ENCODE measurements at places on chromosomes 13 and 19.
A peak's percentile ranks its signal among the peaks of the same experiment; 100 is the strongest.

- DNase-seq = no peak
Measured at GRCh38 chr13:104737713-104738112, 1671.5 kb upstream of the SLC10A2 start.

DNA sequence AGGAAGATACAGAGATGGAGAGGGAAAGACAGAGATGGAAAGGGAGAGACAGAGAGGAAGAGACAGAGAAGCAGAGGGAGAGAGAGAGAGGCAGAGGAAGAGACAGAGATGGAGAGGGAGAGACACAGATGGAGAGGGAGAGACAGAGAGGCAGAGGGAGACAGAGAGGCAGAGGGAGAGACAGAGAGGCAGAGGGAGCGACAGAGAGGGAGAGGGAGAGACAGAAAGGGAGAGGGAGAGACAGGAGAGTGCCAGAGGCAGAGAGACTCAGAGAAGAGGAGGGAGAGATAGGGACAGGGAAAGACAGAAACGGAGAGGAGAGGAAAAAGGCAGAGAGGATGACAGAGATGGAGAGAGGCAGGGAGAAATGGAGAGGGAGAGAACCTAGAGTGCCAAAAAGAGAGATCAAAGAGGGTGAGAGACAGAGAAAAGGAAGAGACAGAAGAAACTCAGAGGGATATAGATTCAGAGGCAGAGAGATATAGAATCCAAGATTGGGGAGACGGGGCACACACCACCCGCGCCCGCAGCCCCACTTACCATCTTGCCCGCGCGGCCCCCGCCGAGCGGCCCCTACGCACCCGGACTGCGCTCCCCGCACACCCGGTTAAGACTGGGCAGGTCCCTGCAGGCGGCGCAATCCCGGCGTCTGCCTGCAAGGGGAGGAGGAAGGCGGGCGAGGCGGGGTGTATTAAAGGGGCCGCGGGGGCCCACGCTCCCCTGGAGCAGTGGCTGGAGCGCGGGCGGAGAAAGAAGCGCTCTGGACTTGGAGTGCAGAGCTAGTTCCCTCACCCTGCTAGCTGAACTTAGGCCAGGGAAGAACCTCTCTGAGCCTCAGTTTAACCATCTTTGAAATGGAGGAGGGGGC, 10.7 kb downstream of the TM6SF2 start:
- no peak for DNase-seq

- DNase-seq = peak; percentile 78
Measured at GRCh38 chr13:95191821-95192563, 109.3 kb downstream of the ABCC4 start.

- DNase-seq = no peak
Measured at GRCh38 chr13:99864627-99864990, 107.0 kb downstream of the ZIC5 start.

GRCh38 chr13:93814658-93815057, 588.1 kb downstream of the GPC6 start:
- DNase-seq = no peak

DNA sequence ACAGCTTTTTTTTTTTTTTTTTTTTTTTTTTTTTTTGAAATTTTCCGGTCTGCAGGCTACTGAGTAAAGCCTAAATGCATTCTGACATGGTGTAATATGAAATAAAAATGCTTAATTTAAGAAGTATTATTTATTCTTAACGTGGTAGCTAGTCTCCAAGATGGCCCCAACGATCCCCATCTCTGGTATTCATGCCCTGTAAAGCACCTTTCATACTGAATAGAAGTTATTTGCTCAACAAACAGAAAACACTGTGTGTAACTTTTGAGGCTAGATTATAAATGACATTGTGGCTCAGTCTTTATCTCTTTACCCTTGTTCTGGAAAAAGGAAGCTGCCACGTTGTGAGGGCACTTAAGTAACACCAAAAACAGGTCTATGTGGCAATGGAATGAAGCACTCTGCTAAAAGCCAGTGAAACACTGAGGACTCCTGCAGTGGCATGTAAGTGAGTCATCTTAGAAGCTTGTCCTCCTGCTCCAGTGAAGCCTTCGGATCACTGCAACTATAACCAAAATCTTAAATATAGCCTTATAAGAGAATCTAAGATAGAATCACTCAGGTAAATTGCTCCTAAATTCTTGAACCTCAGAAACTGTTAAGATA, 128.7 kb downstream of the UGGT2 start:
- no peak for DNase-seq

DNA sequence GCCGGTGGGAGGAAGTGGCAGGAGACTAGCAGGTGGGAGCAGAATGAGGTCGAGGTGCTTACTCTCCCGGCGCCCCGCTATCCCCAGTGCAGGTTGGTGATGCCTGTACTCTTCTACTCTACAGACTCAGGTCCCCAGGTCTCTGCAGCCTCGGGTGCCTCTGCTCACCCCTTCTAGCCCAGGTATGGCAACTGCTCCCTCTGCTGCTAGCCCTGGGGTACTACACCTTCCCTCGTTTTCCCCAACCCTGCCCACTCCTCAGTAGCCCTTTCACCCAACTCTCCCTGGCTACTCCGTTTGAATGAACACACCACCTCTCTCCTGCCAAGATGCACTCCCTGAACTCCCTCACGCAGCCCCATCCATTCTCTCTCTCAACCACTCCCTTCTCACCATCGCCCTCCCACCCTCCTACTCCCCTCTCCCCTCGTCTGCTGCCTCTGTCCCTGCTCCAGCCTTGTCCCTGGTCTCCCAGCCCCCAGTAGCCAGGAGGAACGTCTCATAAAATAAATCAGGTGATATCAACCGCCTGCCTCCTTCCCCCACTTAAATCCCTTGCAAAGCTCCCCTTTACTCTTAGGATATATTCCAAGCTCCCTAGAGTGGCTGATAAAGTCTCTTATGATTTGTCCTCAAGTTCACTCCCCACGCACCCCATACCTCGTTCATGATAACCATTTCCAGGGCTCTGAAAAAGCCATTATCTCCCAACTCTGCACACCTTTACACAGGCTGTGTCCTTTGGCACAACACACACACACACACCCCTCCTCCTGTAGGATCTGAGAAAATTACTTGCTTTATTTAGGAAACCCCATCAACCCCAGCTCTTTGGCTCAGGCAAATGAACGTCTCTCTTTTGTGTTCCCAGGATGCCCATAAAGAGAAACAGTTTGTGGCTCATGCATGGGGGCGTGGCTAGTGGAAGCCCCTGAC, 8.2 kb upstream of the MEIS3 start:
- peak; percentile 60 for DNase-seq

GRCh38 chr13:31168166-31168565, 6.5 kb upstream of the HSPH1 start:
- no peak for DNase-seq

DNA sequence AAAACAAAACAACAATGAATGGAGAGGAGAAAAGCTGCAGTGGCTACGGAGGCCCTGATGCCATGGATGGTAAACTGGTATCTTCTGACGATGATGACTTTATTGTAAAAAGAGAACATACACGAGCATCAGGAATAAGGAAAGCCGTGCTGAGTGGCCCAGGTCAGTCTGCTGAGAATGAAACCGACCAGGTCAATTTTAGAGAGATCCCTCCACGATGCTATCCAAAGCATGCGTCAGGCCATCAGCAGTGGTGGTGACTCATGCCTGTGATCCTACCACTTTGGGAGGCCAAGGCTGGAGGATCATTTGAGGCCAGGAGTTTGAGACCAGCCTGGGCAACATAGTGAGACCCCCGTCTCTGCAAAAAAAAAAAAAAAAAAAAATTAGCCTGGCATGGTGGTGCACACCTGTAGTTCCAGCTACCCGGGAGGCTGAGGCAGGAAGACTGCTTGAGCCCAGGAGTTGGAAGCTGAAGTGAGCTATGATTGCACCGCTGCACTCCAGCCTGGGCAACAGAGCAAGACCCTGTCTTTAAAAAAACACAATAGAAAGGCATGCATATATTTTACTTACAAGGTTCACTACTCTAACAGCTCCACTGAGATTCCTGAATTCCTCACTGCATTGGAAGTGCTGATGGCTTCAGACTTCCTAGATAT, 62.3 kb downstream of the GADD45B start:
- no peak for DNase-seq

DNA sequence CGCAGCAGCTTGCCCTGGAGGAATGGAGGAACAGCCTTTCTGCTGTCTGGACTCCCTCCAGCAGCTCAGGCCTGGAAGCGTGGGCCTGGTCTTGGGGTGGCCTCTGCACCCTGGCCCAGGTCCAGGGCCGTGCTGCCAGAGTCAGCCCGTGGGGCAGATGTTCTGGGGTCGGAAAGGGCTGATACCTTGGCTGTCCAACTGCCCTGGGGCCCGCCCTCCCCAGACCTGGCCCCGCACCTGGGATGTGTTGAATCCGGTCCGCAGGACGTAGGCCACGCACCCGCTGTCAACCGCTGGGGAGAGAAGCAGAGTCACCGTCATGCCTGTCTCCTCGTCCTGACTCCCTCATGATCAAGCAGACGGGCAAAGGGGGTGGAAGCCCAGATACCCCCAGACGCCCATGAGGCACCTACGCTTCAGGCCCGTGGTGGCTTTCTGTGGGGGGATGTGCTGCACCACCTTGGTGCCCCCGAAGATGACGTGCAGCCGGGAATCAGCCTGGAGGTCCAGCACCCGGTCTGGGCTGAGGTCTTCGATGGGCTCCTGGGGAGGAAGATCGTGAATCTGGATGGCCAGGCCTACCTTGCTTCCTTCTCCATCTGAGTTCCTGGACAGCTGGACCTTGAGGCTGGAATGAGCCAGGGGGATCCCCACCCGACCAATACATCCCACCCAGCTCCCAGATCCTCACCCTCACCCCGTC, 7.7 kb downstream of the ATP13A1 start:
- peak; percentile 20 for DNase-seq

DNA sequence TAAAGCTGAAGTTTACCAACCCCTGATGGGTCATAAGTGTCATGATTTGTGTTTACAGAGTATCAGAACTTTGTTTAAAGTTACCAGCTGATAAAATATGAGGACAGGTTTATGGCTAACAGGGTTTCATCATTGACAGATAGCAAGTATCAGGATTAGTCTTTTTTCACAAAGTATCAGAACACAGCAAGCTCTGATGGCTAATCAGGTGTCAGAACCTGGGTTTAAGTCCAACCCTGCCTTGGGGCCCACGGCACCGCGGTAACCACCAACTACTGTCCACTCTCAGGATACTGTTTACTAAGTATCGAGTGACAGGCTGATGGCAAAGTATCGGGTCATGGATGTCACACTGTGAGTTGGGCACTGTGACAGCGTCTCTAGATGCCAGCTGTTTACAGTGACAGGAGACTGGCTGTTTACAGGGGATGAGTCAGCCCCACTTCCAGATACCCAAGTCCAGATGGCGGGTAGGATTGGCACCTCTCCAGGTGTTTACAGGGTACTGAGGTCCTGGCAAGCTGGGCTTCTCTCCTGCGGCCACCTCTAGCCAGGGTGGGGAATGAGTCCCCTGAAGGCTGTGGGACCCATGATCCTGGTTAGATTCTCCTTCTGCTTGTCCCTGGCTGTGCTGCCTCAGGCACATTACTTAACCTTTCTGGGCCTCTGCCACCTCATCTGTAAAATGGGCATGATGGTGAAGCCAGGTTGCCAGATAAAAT, 21.8 kb downstream of the ARRDC2 start:
- DNase-seq = peak; percentile 40

DNA sequence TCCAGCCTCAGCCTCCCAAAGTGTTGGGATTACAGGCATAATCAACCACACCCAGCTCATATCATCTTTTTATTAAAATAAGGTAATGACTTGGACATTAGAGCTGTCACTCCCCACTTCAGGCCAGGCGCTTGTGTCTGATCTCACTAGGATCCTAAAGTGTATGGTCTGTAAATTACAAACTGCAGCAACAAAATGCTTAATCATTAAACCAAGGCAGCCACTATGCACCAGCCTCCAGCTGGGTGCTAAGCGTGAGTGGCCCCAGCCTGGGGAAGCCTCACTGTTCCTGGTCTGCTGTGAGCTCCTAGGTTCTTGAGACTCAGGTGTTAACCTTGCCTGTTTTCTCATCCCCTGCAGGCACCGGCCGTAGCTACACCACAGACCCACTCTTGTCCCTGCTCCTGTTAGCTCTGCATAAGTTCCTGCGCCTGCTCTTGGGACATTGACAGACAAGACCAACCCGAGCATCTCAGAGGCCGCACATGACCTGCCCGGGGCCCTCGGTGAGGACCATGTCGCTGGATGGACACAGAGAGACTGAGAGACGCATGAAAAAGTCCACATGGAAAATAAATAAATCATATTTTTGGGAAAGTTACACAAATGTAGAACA, 37.8 kb downstream of the VSTM2B start:
- DNase-seq = no peak

GRCh38 chr13:39419876-39420275, 183.1 kb downstream of the LHFPL6 start:
- no peak for DNase-seq

DNA sequence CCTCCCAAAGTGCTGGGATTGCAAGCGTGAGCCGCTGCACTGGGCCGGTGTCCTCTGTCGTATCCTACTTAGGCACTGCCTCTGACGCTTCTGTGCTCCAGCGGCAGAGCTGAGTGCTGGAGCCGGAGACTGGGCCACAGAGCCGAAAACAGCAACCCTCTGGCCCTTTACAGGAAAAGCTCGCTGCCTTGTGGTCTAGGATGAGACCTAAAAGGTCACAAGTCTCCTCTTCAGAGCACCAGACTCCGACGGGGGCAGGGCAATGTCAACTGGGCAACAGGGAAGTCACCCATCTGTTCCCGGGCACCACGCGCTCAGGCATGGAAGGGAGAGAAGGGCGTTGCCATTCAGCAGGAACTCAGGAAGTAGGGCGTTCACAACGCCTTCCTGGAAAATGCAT, 91.7 kb downstream of the GADD45B start:
- DNase-seq = no peak

GRCh38 chr19:38583219-38583984, 34.4 kb downstream of the MAP4K1 start:
- no peak for DNase-seq

- no peak for DNase-seq
Measured at GRCh38 chr13:45352031-45352430, 11.0 kb upstream of the TPT1 start.

GRCh38 chr19:11495481-11495880, 10.2 kb downstream of the ZNF653 start:
- DNase-seq = no peak

DNA sequence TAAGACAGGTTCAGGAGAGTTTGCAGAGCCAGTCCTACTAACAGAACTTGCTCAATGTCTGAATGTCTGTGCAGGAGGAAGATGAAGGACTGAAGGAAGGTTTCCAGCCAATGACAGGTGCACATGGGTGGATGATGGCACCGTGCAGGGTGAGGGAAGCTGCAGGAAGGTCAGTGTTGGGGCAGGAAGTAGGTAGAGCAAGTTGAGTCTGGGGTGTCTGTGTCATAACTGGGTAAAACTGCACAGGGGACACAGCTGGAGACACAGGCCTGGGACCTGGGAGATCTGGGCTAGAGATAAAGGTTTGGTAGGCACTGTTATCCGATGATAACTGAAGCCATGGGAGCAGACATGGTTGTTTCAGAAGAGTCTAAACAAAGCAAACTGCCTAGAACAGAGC, 116.9 kb downstream of the USP12 start:
- DNase-seq = no peak

GRCh38 chr19:58325311-58326022, 1.3 kb upstream of the ZSCAN22 start:
- no peak for DNase-seq

GRCh38 chr19:3981736-3982681, 3.3 kb downstream of the EEF2 start:
- DNase-seq = peak; percentile 32
